ENCODE measurements at places on chromosomes 4 and X.

DNA sequence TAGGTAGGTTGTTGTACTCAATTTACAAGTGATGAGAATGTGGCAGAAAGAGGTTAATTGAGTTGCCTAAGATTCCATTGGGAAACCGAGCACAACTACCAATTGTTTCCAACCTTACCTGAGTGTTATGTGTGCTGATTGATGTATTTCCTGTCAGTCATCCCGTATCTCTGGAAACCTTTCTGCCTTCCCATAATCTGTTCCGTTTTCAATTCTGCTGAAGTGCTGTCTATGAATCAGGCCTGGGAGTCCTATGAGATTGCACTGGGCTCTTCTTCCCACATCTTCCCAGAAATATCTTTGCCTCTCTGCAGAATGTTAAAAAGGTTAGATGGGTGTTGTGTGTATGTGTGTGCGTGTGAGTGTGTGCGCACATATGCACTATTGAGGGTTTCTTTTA lies 229.5 kb upstream of the ANXA3 start:
- no peak for DNase-seq

DNA sequence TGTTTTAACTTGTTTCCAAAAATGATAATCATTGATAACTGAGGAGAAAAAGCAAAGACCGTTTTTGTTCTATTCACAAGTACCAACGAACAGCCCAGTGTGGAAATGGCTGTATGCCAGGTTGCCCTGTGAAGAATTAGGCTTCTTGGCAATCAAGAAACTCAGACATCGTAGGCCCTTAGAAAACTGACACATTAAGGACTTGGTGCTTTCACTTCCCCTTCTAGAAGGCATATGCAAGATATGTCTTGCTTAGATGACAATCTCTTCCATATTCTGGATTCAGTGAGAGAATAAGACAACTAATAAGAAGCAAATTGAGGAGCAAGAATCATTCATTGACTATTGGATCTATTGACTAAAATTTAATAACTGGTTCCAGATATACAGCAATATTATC lies 56.6 kb downstream of the ANAPC10 start:
- no peak for DNase-seq

DNA sequence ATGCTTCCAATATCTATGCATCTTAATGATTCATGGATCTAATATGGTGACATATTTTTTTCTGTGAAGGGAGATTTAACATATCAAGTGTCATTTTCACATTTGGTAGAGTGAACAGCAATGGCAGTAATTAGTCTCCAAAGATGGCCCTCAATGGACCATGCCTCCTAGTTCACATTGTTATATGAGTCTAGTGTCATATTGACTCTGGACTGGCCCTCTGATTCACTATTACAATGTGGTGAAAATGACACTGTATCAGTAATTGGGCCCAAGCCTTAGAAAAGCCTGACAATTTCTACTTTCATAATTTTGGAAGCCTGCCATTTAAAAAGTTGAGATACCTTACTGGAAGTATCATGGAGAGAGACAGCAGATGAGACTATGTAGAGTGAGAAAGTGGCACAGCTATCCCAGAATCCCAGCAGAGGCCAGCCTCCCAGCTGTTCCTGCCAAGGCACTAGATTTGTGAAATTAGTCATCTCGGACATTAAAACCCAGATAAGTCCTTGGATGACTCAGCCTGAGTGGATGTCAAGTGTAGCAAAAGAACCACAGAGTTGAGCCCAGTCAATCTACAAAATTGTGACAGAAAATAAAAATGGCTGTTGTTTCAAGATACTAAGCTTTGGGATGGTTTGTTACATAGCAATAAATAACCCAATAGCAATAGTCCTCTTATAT lies 68.4 kb downstream of the ARHGEF38 start:
- peak; percentile 5 for DNase-seq

- DNase-seq: no peak
Observed at GRCh38 chr4:78297116-78297800, 240.1 kb downstream of the FRAS1 start.

DNA sequence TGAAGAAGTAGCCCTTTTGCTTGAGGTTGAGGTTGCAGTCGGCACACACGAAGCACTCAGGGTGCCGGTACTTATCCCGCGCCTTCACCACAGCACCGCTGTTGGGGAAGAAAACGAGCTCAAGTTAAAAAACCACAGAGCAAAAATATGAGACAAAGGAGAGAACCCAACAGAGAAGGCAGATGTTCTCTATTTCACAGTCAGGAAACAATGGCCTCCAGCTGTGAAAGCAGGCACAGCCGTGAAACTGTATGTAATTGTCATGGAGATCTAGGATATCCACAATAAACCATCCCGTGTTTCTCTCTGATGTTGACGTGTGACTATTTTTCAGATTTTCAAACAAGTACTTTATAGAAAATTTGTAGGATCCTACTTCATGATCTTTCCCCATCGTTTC lies 30.9 kb upstream of the CCDC110 start:
- DNase-seq: no peak

DNA sequence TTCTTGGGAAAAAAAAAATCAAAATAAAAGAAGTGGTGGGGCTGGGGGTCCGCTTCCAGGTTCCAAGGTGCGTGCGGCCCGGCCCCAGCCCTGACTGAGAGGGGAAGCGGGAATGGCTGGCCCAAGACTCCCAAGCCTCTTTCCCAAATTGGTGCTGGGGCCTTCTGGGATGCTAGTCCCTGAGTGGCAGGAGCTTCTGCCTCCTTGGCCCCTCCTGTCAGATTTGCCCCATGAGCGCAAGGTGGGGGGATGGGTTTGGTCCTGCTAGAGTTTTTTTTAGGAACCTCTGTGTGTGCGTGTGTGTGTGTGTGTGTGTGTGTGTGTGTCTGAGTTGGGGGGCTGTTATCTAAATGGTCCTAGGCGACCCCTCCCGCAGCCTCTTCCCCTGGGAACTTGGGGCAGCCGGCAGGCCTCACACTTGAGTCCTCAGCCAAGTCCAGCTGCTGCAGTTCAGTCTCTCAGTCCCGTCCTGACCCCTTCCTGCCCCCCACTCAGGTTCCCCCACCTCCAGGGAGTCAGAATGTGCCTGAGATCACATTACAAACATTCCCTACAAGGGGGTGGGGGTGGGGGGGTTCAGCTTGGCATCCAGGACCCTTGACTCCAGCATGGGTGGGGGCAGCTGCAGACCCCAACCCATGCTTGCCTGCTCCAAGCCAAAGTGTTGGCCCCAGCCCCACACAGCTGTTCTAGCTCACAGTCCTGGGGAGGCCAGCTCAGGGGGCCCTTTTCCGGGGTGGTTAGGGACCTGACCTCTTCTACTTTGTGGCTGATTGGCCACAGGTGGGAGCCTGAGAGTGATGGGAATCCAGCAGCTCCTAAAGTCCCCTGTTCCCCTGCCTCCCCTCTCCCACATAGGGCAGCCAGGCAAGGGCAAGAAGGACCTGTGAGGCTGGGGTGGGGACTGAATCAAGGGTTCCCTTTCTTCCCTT lies 4.0 kb downstream of the EFNB1 start:
- no peak for DNase-seq

- DNase-seq: peak; percentile 2
Observed at GRCh38 chr4:169383724-169384123, 113.0 kb upstream of the SH3RF1 start.

- DNase-seq: no peak
Observed at GRCh38 chrX:47864300-47864699, 27.6 kb downstream of the ZNF81 start.

- DNase-seq: peak; percentile 53
Observed at GRCh38 chr4:73021634-73022033, 47.9 kb downstream of the COX18 start.

DNA sequence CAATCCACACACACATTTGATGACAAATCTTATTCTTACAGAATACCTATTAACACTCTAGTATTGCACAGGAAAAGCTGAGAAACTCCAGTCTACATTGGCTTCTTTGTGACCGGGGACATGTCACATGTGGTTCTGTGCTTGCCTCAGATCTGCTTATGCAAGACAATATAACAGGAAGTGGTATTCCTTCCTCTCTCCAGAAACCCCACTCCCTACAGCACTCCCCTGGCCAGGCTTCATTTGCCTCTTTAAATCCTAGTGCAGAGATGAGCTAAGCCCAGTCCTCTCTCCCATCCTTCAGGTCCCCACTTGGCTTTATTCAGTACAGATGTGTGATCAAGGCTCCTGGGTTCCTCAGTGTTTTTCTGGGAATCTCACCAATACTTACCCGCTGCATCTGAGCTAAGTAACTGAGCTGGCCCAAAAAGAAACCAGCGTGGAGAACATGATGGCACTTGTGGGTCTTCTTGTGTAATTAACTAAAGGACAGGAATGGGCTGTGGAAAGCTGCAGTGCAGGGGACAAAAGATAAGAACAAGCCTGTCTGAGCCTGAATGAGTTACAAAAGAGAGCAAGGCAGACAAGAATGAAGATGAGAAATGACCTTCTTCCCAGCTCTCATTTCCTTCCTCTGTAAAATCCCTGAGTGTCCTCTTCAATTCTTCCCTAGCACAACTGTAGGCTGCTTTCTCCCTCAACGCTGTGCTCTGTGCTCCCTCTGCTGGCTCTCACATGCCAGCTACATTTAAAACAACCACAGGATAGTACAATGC lies 105.6 kb downstream of the HNRNPD start:
- peak; percentile 40 for DNase-seq

DNA sequence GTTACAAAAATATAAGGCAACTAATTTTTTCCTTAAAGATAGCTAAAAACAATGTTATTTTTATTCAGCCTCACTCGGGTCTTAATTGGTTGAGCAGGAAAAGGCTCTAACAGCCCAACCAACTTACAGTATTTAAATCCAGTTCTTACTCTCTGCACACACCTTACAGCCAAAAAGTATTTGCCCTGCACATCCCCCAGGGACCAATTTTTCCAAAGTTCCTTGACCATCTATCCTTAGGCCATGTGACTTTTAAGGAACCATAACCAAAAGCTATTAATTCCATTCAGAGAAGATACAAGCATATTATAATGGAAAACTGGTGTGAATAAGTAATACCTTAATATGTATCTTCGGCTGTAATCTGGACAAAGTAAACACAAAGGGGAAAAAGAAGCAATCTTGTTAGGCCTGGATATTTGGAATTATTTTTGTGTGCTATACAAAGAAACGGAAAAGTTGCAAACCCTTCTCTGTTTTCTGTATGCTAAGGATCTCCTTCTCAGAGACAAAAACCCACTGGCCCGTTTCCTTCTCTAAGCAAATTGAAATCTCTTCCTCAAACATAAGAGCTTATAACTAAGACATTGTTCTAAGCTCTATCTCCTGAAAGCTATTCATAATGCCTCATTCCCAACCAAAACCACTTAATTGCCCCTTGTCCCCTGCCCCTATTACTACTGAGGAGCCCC lies 1.0 kb upstream of the THAP9 start:
- no peak for DNase-seq

DNA sequence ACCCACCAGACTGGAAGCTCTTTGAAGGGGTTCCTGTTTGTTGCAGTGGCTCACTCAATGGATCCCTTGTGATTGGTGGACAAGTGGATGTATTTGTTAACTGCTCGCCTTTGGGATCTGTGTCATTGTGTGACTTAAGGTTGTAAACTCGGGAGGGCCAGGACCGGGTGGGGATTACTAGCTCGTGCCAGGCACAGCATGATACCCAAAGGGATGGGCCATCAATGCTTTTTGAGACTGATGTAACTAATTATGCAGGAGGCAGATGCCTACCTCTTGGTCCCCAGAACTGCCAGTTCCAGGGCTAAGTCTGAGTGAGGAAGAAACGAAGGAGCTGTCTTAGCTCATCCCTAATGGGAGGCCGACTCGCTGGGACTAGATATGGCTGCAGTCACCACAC lies 27.7 kb downstream of the UTP14A start:
- no peak for DNase-seq

- DNase-seq: no peak
Observed at GRCh38 chrX:136148391-136148790, 1.1 kb downstream of the FHL1 start.

GRCh38 chrX:153499341-153499740 lies 4.6 kb downstream of the BGN start:
- DNase-seq: no peak

DNA sequence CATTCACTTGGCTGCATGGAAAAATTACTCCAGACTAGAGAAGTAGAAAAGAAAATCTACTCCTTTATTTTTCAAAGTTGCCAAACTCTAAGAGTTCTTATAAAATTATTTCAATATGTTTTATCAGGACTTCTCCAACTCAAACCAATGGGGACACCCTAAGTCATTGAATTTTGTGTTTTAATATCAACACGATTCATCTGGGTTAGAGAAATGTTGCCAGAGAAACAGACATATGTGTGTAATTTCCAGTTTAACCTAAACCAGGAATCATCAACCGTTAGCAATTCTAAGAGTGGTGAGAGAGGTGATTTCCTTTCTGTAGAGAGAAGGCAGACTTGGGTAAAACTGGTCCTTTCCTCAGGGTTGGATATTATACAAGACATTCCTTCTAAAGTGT lies 291.8 kb downstream of the LDB2 start:
- DNase-seq: no peak

DNA sequence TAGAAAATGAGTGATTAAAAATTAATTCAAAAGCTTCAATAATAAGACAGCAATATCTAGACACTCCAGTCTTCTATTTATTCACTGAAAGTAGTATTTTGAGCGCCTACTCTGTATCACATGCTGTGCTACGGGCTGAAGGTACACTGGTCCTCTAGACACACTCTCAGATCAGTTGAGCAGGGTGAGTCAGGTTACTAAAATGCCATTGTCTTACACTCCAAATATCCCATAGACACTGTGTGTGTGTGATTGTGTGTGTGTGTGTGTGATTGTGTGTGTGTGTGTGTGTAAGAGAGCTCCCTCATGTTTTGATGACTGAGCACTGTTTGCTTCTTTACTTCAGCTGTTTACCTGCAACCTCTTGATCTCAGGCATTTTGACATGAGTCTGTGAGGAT lies 342.8 kb upstream of the BOD1L1 start:
- DNase-seq: no peak

DNA sequence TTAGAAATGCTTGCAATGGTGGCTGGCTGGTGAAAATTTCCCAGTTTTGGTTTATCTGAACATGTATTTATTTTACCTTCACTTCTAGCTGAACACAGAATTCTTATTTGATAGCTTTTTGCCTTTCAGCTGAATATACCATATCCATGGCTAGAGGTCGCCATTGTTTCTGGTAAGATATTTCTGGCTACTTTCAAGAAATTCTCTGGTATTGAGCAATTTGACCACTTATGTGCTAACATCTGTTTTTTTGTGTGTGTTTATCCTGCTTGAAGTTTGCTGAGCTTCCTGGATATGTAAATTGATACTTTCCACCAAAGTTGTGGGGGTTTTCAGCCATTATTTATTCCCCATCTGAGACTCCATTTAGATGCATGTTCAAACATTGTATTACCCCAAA lies 75.4 kb downstream of the FBXW7 start:
- no peak for DNase-seq

DNA sequence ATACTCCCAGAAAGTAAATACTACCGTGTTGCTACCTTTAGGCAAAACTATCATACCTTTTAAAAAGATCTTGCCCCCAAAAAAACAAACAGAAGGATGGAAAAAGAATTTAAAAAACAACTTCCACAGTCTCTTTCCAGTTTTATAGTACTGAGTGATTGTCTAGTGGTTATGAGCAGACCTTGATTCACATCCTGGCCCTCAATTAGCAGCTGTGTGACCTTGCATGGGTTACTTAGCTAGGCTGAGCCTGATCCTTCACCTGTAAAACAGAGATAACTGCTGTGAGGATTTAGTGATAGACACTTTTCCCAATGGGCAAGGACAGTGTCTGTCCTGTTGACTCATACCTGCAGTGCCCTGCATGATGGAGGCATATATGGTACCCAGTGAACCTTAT lies 49.0 kb downstream of the SMAD1 start:
- no peak for DNase-seq
